ENCODE measurements at places on chromosomes 5 and 9. TPM values are rescaled to one million over a fixed set of nuclear protein-coding genes. Genes with fewer than 3 reads are reported as not detected.
A peak's percentile ranks its signal among the peaks of the same experiment; 100 is the strongest.

DNA sequence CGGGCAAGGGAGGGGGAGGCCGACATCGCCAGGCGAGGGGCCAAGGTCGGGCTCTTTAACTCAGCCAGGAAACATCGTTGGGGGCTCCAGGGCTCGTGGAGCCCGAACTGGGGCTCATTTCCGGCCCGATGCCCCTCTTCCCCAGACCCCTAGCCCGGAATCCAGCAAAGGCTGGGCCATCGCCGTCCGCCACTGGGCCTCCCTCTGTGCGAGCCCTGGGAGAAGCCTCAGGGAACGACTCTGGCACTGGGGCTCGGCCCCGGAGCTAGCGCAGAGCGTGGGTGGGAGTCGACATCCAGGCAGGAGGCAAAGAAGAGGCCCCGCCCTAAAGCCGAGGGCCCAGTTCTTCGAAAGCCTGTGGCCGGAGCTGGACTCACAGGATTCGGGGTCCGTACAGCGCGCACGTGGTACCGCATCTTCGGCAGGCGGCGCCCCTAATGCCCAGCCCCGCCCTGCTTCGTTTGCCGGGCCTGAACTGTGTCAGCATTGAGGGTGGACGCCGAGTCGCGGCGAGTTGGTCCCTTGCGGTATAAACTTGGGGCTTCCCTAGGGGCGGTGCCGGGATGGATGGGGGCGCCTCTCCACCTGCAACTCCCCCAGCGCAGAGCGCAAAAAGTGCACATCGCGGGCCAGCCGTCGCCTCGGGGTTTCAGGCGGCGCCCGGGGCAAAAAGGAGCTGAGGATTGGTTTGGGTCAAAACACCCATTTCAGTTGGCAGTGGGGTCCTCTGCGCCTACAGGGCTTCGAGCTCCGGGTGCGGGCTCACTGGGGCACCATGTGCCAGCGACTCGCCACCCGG lies 3.6 kb upstream of the PAX5 start:
- no peak for DNase-seq

The KIF27 gene
- 24.6 TPM for total RNA-seq

DNA sequence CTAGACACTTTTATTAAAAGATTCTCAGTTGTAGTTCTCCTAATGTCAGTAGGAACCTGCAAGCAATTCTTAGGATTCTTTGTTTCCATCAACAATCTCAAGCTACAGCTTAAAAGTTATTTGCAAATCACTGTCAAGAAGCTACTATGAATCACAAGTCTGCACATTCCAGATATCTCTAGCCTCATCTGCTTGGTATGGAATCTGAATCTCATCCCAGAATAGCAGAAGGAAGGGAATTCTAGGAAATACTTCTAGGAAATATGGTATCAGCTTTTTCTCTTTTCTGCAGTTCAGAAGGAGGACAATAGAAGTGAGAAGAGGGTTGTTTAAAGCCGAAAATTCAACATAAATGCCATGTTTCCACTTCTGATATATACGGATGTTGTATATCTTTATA lies 792.2 kb upstream of the CDH9 start:
- DNase-seq = no peak

- DNase-seq = no peak
These were observed 13.8 kb upstream of the CCL28 start for GRCh38 chr5:43425983-43426382.

The GABRA1 gene
- total RNA-seq = not detected

DNA sequence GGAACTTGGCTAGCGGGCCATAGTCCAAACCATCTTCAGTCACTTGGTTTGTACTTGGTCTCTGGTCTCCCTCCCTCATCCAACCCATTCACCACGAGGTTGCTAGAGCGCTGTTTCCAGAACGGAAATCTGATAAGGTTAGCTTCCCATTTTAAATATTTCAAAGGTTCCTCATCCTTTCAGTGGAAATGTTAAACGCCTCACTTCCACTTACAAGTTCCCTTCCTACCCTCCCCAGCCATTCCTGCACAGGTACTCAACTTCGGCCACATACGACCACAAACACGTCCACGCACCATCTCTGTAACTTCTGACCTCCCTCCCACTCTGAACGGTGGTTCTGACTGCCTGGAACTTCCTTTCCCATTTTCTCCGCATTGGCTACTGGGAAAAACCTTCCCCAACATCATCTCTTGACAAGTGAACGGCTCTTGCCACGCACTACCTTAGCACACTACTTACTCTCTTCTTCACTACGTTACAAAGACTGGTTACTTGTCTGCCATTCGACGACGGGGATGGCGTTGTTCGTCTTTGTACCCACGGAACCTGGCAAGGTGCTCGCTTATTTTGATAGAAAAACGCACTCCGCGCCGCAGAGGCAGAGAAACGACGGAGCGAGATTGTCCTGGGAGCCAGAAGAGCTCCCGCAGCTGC lies 629 bp downstream of the CCNH start:
- peak; percentile 33 for DNase-seq

The SLC6A7 gene
- total RNA-seq = not detected

DNA sequence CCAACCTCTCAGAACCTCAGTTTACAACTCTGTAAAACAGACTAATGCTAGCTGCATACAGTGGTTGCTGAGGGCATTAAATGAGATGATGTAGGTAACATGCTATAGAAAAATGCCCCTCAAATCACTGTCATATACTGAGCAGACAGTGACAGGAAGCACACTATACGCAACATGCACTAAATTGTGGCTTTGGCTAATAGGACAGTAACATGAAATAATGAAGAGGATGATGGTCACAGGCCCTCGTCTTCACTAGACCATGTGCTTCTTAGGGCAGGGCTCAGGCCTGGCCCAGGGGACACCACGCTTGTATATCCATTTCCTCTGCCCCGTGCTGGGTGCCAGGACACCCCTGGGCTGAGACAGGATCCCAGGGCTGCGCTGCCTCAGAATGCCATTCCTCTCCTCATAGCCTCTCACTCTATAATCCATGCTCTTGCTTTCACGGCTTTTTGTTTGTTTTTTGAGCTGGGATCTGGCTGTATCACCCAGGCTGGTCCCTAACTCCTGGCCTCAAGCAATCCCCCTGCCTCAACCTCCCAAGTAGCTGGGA lies 18.9 kb downstream of the CSF1R start:
- DNase-seq = no peak

The LTC4S gene
- 25.3 TPM for total RNA-seq

The PCDHGA3 gene
- total RNA-seq = 2.1 TPM

The LRRC19 gene
- total RNA-seq = not detected

All from lung (tissue), 17 donors.